ENCODE measurements at places on chromosomes 7 and 10.
A peak's percentile ranks its signal among the peaks of the same experiment; 100 is the strongest.

- no peak for DNase-seq
Measured at GRCh38 chr10:84613336-84614021, 285.1 kb downstream of the CCSER2 start.

DNA sequence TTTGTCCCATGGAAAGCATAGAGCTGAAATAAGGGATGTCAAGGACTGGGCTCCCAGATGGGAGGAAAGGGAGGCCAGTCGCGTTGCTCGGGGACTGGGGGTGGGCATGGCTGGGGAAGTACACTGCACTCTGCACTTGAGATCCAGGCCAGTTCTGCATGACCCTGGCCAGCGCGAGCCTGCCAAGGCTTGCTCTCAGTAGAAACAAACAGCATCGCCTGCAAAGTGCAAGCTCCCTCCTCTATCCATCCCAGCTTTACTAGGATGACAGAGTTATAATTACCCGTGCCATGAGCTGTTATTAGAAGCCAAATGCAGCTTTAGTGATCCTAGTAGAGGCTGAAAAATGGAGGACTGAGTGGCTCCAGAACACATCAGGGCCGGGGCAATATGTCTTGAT lies 43.9 kb upstream of the PDCD4 start:
- no peak for DNase-seq

GRCh38 chr7:148290538-148290937 lies 300.0 kb upstream of the C7orf33 start:
- no peak for DNase-seq

- DNase-seq: no peak
Measured at GRCh38 chr7:82559193-82559805, 115.7 kb upstream of the CACNA2D1 start.

- DNase-seq: peak; percentile 46
Measured at GRCh38 chr10:13271552-13272163, 28.2 kb downstream of the PHYH start.

DNA sequence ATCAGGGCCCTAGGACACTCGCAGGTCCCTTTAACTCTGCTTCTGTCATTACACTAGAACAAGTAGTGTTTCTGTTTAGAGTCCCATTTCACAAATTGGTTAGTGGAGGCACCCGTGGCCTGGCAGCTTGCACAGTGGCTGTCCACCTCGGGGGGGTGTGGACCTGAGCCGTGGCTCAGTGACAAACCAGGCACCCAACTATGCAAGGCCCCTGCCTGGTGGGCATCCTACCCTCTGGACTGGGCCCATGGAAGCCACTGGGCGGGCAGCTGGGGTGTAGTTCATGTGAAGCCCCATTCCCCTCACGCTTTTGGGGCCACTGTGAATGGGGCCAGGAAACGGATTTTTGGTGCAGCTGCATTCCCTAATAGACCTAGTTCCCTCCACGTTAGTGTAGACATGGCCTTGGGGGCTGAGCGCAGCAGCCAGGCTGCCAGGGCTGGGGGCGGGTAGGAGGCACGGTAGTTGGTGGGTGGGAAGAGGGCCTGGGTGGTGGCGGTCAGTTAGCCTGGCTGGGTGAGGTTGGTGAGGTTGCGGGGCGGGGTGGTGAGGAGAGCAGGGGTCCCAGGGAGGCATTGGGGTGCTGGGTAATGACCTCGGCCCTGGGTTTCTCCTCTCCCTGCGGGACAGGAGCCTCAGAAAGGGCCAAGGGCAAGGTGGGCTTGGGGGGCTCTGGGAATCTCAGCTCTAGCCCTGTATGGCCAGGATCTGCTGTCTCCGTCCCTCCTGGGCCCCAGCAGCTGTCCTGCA lies 18.7 kb downstream of the ZNF316 start:
- no peak for DNase-seq

- no peak for DNase-seq
Measured at GRCh38 chr10:31132681-31133244, 101.1 kb upstream of the ZNF438 start.

GRCh38 chr7:49174396-49174795 lies 250.0 kb downstream of the CDC14C start:
- no peak for DNase-seq

DNA sequence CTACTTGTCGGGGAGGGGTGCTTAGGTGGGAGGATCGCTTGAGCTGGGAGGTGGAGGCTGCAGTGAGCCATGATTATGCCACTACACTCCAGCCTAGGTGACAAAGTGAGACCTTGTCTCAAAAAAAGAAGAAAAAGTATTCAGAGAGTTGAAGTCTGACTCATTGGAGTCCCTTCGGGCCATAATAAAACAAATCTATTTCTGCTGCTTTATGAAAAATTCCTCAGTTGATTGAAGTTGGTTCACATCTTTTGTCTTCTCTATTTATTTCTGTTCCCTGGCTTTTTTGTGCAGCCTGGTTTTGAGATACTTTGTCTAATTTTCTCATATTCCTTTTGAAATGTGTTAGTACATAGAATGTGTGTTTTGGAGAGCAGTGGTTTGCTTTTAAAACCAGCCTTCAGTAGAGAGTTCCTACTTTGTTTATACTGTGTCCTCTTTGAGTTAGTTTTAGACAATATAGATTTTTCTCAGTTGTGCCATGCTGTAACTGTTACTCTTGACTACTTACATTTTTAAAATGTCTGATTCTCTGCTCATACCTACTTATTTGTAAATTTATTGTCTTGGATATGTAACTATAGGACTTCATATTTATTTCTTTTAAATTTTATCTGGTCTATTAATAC lies 36.7 kb downstream of the LUC7L2 start:
- DNase-seq: no peak

DNA sequence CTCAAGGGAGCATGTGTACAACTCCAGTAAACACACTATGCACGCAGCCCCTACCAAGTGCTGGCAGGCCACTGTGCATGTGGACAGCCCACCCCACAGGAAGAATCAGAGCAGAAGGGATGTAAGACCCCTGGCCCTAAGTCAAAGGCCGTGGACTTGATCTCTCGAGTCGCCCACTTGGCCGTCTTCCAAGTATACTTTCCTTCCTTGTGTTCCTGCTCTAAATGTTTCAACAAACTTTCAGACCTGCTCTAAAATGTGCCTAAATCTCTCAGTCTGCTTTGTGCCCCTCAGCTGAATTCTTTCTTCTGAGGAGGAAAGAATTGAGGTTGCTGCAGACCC lies 21.1 kb upstream of the NOM1 start:
- no peak for DNase-seq

- DNase-seq: no peak
Measured at GRCh38 chr10:86362129-86362527, 4.5 kb downstream of the GRID1 start.

DNA sequence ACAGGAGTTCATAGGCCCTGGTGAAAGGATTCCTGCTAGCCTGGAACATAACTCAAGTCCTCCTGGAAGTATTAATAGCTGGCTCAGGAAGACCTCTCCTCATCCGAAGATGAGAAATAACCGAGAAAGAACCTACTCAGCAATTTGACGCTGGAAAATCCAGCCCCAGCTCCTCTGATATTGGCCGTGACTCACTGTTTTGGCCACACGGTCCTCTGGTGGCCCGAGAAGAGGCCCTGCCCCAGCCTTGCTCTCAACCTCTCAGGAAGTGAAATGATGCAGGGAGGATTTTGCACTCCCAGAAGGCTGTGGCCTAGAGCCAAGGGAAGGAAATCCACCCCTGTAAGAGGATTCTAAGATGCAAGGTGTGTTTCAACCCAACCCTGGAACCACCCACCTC lies 121.6 kb downstream of the MTPAP start:
- no peak for DNase-seq

DNA sequence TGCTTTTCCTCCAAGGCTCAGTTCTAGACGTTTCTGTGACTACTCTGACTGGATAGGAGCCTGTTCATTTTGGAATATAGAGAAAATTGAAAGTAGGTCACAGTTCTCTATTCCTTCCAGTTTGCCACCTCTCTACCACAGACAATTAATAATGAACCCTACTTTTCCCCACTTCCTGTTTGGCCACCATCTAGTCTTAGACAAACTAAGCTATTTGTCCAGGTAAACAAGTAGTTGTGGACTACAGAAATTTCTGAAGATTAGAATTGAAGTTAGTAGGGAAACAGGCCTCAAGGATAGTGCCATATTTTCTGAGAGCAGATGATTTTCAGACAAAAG lies 87.0 kb downstream of the AUTS2 start:
- no peak for DNase-seq

GRCh38 chr10:132844069-132844809 lies 58.3 kb upstream of the NKX6-2 start:
- DNase-seq: no peak

DNA sequence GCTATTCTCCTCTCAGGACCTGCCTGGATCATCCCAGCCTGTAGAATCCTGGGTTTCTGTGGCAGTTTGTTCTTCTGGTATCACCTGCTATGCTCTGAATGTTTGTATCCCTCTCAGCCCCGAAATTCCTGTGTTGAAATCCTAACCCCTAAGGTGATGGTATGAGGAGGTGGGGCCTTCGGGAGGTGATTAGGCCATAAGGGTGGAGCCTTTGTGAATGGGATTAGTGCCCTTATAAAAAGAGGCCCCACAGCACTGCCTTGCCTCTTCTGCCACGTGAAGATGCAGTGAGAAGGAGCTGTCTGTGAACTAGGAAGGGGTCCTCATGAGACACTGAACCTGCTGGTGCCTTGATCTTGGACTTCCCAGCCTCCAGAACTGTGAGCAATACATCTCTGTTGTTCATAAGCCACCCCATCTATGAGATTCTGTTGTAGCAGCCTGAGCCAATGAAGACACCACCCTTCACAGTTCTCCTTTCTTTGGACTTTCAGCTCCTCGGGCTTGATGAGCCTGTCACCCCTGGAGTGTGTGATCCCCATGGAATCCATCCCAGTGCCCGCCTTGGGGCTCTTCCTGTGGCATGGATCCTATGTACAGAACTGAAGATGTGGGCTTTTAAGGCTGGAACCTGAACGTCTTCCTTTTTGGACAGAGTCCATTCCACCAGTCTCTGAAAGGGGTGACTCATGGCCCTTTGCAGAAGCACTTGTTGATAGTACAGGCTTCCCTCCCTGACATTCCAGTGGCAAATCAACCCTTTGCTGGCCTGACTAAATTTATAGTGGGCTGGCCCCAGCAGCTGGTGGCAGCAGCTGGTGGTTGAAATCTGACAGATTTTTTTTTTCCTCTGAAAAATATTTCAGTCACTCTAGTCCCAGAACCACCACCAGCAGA lies 138.0 kb downstream of the TACC2 start:
- DNase-seq: no peak
